ENCODE measurements at places on chromosomes 3 and 15. TPM values are rescaled to one million over a fixed set of nuclear protein-coding genes. Genes with fewer than 3 reads are reported as not detected.

DNA sequence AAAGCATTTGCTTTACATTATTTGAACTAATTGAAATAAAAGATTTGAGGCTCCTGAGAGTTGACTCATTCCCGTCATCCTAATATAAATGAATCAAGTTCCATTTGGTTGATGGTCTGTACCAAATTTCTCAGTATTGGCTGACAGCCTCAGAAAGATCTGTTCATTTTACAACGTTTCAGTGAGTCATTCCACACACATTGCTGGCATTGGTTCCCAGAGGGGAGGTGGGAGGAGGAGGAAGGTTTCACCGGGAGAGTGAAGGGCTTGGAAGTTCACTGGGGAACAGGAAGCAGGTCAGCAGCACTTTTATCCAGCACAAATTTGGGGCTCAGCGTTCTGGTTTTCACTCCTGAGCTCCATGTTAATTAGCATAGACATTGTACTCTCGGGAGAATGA, 176.7 kb upstream of the CADPS start:
- DNase-seq: no peak

The DZIP1L gene
- total RNA-seq: not detected

The CGNL1 gene
- total RNA-seq: not detected

DNA sequence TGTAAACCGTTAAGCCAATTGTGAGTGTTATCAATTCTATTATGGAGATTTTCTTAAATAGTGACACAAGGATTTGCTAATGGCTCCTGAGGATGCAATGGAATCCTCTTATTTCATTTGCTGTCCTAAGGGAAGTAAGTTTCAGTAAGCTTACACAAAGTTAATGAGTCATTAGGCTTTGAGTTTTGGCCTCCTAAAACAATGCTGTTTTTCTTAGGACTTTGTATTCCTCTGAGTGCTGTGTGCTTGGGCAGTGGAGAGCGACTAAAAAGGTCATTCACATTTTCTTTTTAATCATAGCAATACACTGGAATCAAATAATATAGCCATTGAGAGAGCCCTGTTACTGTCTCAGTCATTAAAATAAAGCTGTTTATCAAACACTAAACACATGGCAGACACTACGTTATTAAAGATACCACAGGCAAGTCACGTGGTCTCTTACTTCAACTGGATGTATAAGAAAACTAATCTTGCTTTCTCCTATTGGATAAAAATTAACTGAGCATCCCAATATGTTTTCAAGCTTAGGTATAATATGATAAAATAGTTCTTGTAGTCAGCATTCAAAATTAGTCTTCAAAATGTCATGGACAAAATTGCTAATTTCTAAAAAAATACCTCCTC, 290.8 kb downstream of the NLGN1 start:
- DNase-seq: no peak

DNA sequence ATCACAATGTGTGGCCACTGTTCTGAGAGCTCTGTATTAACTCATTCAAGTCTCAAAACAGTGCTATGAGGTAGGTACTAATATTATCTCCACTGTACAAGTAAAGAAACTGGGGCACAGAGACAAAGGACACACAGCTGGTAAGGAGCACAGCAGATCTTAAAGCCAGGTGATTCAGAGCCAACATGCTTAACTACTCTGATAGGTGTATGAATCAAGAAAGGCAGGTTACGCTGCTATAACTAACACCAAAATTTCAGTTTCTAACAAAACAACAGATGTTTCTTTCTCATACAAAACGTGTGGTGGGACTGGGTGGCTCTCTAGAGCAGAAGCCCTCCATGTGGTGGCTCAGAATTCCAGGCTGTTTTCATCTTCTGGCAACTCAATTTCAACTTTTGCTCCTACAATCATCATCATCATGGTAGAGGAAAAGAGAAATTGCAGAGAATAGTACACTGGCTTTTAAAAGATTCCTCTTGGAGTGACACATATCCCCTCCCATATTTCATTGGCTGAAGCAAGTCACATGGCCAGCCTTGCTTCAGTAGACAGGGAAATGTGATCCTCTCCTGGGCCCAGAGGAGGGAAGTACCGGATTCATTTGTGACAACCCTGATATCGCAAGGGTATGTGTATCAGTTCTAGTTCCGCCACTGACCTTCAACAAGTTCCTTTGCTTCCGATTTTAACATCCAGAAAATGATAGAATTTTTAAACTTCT, 126.2 kb upstream of the PTX3 start:
- DNase-seq: no peak

GRCh38 chr15:101104141-101104540, 147.7 kb downstream of the CHSY1 start:
- no peak for DNase-seq

GRCh38 chr15:38073178-38073946, 138.9 kb downstream of the TMCO5A start:
- DNase-seq: peak; percentile 14

DNA sequence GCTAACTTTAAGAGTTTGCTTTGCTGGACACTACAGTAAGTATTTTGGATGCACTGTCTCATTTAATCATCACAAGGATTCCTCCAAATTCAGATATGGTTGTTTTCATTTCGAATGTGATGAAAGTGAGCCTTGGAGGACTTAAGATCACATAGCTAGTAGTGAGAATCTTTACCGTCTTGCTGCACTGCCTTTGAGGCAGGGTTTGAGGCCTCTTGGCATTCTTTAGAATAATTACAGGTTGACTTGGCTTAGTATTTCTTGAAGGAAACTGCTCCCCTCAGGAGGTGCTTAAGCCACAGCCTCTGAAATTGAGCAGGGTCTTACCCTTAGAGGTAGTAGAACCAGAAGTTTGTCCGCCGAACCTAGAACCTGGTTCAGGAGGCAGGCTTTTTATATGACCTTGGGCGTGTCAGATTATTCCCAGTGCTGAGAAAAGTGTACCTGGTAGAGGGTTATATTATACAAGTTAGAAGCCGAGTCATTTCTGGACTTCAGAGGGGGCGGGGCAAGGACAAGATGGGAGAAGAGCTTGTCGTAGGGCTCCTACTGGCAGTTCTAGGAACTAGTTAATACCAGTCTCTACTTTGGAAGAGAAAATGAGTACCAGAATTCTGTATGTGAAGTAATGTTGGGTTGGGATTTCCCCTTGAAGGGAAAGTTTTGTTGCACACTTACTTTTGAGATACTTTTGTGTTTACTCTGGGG, 1.1 kb downstream of the TFG start:
- peak; percentile 99 for DNase-seq

The C3orf49 gene
- total RNA-seq: not detected

DNA sequence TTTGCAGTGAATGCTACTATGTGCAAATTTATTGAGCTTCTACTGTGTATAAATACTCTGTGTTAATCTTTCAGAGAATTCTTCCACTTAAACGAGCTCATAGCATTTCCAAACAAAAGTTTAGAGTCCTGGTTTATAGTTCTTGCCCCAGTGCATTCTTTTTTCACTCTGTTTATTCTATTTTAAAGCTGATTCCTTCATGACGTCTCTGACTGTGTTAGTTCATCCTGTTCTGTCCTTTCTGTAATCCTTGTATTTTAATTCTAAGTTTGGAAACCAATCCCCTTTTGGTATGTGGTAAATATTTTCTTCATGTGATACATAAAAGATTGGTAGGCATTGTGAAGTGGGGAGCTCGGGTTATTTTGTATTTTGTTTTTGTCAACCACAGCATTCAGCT, 18.7 kb downstream of the P2RY14 start:
- DNase-seq: no peak

All from activated CD8-positive, alpha-beta T cell treated with anti-CD3 and anti-CD28 coated beads for 36 hours (primary cell).